Activated CD8-positive, alpha-beta memory T cell treated with anti-CD3 and anti-CD28 coated beads for 1 hour (primary cell): ENCODE measurements at places on chromosomes 7 and 10.

GRCh38 chr10:75038335-75038734 lies 73.1 kb upstream of the SAMD8 start:
- DNase-seq: no peak

- DNase-seq: no peak
Observed at GRCh38 chr10:78947226-78947625, 121.5 kb upstream of the ZMIZ1 start.

DNA sequence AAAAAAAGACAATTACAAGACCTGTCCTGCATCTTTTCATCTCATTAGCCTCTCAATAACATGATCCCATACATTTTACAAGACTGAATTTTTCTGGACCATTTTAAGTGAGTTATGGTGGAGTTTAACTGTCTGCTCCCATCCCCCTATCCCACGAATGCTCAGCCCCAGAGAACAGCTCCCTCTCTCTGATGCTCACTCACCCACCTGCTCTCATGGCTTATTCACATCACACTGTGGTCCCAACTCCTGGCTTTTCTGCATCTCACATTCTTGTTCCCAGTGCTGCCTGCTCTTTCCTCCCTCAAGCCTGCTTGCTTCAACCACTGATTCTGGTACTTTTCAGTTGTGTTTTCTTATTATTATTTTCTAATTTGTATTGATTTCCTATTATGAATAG lies 20.4 kb upstream of the CCSER2 start:
- DNase-seq: no peak

DNA sequence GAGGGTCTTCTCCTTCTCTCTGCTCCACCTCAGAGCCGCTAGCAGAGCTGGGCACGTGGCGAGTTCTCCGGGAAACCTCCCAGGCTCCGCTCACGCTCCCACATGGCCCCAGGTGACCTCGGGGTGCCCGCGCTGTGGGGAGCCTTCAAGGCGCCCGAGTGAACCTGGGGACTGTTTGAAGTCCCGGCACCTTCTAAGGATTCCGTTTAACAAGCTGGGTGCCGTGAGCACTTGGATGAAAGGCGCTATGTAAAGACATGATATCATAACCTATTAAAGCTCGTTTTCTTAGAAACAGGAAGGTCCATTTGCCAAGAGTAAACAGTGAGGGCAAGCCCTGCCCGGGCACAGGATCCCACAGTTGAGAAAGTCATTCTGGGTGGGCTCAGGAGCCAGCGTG lies 15.8 kb upstream of the MYL10 start:
- no peak for DNase-seq

DNA sequence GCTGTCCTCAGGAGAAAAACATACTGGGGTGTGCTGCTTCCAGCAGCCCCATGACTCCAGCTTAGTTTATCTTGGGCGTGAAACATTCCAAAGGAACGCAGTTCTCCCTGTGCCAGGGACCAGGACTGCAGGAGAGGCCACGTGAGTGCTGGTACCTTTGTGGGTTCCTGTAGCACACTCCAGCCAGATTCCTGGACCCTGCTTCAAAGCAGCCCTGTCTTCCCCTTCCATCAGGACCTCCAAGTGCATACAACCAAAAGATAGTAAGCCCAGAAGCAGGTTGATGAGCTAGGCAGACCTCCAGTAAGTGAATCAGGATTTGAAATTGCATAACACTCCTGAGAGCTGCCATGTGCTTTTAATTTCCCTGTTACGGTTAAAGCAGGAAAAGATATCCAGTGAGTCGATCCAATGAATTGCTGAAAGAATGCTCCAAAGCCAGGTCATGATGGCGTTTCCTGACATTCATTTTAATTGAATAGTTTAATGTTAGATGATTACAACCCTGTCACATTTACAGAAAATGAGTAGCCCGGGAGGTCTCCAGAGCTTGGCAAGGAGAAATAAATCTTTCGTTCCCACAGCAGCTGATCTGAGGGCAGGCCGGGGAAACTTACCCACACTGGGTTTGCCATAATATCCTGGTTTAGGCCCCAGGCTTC lies 38.9 kb upstream of the CPXM2 start:
- DNase-seq: no peak
